CD4-positive, alpha-beta T cell treated with Interferon gamma for 1 hour (primary cell): ENCODE measurements at places on chromosomes 3 and 15.

- DNase-seq: no peak
These were observed 110.3 kb upstream of the MITF start for GRCh38 chr3:69628951-69629350.

GRCh38 chr15:89429023-89429422 is 67.4 kb downstream of the RHCG start:
- DNase-seq: peak; percentile 35

DNA sequence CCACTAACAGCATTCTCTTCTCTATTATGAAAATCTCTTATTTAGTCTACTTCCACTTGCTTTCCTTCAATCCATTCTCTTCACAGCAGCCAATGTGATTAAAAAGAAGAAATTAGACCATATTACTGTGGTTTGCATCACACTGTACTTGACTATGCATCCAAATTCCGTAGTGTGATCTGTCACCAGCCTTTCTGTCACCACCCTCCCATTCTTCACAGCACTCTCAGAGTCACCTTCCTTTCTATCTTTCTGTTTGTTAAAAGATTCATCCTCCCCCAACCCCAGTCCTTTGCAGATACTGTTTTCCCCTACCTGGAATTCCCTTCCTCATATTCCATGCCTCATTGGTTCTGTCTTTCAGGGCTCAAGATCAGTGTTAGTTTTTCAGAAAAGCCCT is 55.0 kb upstream of the ABHD10 start:
- DNase-seq: no peak

- DNase-seq: no peak
These were observed 62.7 kb downstream of the DGKG start for GRCh38 chr3:186299327-186299726.

DNA sequence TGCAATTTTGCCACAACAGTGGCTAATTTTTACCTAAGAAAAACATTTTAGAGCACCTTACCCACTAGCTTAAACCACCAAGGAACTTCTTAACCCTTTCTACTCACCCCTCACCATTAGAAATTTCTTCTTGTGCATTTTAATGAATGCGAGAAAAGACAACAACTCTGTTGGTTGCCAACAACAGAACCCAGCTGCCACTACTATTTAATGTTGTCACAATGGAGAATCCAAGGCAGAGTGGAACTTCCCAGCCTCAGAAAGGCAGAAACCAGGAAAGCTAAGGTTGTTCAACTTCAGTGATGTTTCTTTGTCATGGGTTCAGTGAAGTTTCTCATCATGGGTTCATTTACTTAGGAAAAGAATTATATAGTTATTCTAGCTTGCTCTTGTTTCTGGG is 325.2 kb upstream of the ARL6 start:
- no peak for DNase-seq

- DNase-seq: no peak
These were observed 62.0 kb upstream of the MRPL3 start for GRCh38 chr3:131564812-131565211.

GRCh38 chr3:53843195-53844177 is 2.7 kb downstream of the CHDH start:
- DNase-seq: no peak

- DNase-seq: no peak
These were observed 12.4 kb downstream of the ITGA11 start for GRCh38 chr15:68419301-68420175.

DNA sequence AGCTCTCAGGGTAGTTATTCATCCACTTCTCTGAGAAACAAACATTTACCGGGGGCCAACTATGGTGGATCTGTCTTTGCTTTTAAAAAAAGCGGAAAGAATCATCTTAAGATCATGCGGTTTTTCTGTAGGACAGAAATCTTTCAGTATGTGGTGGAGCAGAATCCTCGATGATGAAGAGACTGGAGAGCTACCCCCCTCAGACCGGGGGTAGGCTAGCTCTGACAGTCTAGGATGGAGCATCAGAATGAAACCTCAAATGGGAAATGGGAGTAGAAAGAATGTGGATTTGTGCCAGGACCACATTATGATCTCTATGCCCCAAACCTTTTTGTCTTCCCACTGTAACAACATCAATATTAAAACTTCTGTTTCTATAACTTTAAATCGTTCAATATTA is 30.3 kb downstream of the TPRG1 start:
- DNase-seq: no peak
